ENCODE measurements at places on chromosomes 7 and 10.

DNA sequence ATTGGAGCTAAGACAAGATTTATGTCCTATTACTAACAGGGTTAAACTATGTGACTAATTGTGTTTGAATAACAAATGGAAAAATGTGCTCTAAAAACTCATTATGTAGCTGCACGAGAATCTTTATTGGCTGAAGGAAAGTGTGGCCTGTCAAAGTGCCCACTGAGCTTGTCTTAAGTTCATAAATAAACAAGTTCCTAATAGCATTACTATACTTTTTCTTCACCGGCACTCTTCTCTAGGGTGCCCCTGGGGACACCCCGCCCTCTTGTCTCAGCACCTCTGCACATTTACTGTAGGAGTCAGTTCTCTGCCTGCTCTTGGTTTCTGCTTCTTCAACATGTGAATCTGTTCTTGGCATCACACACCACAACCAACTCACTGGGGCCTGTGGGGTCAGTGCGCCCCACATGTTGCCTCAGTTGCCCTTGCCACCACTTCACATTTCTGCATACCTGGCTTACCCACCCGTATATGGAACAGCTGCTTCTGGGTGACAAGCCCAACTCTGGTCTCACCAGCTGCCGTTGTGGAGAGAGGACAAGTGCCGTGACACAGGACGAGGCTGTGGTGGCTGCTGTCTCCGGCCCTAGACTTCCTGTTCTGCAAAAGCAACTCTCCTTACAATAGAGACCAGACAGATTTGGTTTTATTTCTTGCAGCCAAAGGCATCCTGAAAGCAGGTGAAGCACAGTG is 96.3 kb upstream of the DDC start:
- no peak for DNase-seq

- no peak for DNase-seq
These were observed 39.5 kb downstream of the IL2RA start for GRCh38 chr10:6022660-6023059.

DNA sequence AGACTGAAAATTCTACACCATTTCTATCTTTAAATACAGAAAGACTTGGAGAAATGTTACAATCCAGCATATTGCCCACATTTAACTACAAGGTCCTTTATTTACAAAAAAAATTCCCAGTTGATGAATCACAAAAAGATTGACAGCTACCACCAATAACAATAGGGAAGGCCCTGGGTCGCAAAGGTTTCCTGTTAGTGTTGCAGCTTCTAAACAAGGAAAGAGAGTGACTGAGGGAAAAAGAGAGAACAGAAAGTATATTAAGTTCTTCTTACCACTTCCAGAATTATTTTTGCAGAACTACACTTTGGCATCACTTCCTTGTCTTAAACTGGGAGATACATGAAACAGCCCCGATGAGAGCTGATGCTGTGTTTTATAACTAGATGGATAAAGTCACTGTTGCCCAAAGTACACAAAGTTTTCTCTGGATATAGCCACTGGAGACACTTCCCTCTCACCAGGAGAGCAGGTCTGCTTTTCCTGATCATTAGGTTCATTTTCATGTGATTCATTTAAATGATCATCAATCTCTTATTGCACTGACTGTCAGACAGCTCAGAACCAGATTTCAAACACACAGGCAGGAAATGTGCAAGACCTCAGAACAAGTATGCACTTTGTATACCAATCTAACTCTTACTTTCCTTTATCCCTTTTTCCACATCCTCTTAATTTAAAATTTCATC is 57.0 kb downstream of the SHTN1 start:
- no peak for DNase-seq

DNA sequence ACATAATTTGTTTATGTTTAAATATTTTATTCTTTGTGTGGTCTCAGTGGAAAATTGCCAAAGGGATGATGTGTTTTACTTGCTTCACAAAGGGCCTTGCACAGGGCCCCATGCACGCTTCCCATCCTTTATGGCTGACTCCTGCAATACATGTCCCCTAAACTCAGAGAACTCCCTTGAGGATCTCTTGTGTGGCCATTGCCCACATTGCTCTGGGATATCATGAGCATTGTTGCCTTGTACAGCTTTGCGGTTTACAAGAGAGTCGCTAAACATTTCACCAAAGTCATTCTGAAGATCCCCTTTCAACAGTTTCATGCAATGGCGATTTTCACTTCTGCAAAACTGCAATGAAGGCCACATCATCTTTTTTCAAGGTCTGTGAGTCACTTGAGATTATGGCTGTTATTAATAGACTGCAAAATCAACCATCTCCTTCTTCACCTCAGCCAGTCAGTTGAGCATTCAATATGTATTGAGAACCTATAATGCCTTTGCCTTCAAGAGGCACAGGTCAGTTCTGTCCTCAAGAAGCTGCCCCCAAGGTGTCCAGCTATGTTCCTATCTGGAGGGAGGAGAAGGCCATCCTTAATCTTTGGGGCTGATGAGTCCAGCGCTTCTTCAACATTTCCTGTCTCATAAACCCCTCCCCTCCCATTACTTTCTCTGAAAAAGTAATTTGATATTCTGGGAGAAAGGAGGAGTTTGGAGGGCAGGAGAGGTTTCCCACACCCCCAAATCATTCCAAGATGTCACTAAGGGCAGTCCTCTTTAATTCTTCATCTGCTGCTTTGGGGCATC is 108.1 kb downstream of the CCDC71L start:
- peak; percentile 64 for DNase-seq

DNA sequence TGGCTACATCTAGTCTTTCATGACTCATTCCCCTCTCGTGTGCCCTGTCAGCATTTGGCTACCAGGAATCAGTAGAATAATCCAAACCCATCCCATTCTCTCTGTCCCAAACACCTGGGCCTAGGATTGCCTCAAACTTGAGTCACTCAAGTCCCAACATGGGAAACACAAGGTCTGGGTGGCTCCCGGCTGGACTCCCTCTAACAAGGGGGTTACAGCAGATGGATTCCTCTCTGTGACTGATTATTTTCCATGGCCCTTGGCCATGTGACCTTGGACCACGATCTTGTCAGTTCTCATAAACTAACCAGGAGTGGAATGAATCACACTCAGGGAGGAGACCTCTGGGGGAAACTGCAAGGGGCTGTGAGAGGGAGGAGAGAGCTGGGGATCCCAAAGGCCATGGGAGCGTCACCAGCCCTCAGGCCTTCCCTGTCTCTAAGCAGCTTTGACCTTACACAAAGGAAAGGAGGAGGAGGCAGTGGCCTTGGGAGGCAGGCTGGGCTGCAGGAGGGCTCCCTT is 533.1 kb downstream of the KCNMA1 start:
- DNase-seq = no peak

DNA sequence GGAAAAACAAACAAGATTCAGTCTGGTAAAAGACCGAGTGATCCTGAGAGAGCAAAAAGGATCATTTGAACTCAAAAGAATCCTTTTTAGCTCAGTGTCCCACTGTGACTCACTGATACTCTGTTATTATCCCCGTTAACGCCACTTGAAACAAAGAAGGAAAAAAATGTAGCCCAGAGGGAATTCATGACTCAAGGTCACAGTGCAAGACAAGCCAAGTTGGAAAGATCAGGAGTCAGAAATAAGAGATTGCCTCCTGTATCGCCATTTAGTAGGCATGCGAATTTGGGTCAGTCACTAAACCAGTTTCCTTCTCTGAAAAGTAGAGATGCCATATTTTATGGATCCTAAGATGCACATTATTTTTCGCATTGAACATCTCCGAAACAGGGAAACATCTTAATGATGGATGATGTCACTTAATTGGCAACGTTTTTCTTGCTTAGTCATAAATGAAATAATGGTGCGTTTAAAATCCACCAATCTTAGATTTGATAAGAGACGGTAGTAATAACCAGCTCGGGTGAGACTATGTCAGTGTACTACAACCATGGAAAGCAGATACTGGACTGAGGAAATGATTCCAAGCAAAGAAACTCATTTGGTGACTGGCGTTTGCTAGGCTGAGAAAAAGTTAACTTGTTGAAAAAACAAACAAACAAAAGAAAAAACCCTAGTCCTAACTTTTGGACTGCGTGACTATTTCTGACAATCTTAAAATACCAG is 502.0 kb upstream of the CELF2 start:
- DNase-seq = no peak

DNA sequence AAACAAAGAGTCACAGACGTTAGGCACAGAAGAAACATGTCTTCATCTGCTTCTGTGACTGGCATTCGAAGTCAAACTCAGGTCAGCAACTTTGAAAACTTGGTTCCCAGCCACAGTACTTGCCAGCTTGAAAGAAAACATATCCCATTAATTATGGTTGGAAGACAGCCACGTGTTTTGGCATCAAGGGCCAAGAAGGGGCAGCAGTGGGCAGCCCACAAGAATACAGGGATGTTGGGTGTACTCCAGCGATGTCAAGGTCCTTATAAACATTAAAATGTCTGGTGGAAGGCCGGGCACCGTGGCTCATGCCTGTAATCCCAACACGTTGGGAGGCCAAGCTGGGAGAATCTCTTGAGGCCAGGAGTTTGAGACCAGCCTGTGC is 29.5 kb downstream of the JCAD start:
- DNase-seq = no peak

- no peak for DNase-seq
These were observed 6.3 kb downstream of the CUL1 start for GRCh38 chr7:148704970-148705369.

- DNase-seq = no peak
These were observed 16.9 kb downstream of the ZNF713 start for GRCh38 chr7:55903985-55904759.

DNA sequence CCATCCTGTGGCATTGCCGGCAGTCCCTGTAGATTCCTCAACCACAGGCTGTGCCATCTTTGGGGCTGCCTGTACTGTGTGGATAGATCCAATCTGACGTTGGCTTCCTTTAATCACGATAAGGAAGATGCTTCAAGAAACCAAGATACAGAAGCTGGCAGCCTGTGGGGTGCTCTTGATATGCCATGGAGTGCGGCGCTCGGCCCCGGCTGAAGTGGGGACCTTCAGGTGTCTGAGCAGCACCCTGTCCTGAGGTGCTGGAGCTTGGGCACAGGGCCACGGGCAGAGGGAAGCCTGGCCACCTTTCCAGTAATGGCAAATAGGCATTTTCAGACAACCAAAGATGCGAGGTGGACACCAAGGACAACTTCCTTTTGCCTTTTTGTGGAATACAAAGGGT is 139.5 kb downstream of the ACTR3B start:
- DNase-seq = no peak

- no peak for DNase-seq
These were observed 88.6 kb upstream of the PPP1R3A start for GRCh38 chr7:114007386-114007785.

- peak; percentile 90 for DNase-seq
These were observed at the start of gene TMEM243 for GRCh38 chr7:87219545-87220025. Gene TMEM243 (minus strand): TSS chr7:87219732. CDS start chr7:87219503, 229 bp downstream.

- no peak for DNase-seq
These were observed 171.7 kb downstream of the KIF20B start for GRCh38 chr10:89873055-89873454.

DNA sequence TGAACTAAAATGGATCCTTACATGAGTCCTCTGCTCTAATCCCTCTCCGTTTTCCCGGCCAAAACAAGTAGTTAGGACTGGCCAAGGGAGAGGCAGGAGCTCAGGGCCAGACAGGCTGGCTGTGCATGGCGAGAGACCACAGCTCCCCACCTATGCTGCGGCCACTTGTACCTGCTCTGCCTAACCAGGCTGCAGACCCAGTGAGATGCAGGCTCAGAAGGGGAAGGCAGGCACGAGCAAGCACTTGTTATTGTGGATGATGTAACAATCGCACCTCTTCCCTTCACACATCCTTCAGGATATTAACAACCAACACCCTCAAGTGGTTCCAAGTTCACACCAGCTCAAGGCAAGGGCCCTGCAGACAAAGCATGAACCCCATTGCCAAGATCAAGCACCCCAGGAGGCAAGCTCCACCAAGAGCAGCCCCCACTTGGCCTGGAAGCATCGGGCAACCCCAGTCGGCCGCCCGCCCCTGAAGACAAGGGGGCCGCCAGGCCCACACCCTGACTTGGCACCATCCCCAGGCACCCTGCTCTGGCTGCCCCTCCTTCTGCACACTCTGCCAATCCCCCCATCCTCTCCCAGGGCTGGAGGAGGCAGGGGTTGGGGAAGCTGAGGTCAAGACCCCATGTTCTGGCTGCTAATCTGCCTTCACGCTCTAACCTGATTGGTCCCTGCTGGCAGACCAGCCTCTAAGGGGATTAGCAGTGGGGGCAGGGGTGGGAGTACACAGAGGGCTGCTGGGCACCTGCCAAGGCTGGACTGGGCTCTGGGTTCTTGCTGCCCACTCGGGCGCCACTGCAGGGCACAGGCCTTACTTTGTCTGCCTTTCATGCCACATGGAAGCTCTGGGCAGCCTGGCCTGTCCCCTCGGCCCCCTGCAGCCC is 111.3 kb downstream of the SLIT1 start:
- DNase-seq = no peak

DNA sequence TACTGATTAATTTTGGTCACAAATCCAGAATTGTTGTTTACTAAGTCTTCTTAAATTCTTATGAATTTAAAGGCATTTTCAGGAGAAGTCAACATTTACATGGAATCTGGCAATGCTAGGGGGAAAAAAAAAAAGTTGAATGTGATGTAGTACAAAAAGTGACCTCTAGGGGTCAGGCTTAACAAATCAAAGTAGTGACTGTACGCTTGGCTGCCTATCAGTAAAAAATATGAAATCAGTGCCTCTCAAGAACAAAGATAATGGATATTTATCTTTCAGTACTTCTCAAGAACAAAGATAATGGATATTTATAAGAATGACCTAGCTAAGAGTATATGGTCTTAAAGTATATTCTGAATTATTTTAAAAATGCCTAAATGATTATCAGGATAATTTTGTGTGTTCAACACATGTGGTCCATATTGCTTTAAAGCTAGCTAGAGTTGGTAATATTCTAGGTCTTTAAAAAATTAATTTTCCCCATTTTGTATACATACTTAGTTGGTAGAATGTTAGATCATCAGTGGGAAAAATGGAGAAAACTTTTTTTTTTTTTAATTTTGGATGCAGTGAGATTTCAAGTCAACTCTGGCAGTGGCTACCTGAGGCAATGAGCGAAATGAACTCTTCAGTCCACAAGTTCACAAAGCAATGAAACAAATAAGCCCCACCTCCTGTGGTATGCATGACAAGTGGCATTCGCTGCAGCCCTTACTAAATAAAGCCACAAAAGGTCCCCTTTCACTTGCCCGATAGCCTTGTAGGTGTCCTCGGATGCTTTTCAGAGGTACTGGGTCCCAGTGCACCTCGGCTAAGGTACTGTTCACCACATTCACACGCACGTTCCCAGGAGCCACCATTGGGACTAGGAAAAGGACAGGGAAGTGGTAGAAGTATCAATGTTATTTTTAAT is 51.2 kb upstream of the LAMB4 start:
- no peak for DNase-seq

GRCh38 chr10:60731134-60731885 is 47.0 kb upstream of the CDK1 start:
- no peak for DNase-seq

GRCh38 chr7:116630357-116630756 is 41.6 kb upstream of the MET start:
- no peak for DNase-seq

- DNase-seq = no peak
These were observed 125.3 kb downstream of the CHN2 start for GRCh38 chr7:29319719-29320521.

DNA sequence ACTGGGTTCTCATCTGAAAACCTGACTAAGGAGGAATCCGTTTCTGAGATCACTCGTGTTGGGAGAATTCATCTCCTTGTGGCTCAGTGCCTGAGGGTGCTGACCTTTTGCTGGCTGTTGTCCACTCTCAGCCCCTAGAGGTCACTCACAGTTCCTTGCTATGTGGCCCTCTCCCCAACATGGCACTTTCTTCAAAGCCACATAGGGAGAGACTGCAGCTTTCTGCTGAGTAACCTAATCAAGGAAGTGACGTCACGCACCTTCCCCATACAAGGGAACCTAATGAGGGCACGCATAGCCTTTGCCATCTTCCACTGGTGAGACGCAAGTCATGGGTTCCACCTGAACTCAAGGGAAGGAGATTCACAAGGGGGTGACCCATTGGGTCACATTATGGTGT is 23.2 kb downstream of the STEAP1B start:
- DNase-seq = no peak
